ENCODE measurements at places on chromosomes 12 and 14.

DNA sequence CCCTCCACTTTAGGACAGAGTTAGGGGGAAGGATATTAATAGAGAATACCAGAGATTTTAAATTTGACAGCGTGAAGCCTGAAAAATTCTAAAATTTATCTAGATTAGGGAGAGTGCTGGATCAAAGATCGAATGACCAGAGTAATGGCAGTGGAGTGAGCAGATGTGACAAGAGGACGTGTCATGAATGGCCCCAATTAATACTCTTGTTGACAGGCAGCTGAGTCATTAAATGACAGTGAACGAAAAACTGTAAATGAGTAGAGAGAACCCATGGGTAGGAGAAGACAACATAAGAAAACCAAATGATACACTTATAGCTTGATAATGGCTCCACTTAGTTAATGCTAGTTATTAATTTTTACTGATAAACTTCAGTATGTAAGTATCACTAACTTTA, 73.9 kb upstream of the PLEKHA5 start:
- DNase-seq, result no peak

DNA sequence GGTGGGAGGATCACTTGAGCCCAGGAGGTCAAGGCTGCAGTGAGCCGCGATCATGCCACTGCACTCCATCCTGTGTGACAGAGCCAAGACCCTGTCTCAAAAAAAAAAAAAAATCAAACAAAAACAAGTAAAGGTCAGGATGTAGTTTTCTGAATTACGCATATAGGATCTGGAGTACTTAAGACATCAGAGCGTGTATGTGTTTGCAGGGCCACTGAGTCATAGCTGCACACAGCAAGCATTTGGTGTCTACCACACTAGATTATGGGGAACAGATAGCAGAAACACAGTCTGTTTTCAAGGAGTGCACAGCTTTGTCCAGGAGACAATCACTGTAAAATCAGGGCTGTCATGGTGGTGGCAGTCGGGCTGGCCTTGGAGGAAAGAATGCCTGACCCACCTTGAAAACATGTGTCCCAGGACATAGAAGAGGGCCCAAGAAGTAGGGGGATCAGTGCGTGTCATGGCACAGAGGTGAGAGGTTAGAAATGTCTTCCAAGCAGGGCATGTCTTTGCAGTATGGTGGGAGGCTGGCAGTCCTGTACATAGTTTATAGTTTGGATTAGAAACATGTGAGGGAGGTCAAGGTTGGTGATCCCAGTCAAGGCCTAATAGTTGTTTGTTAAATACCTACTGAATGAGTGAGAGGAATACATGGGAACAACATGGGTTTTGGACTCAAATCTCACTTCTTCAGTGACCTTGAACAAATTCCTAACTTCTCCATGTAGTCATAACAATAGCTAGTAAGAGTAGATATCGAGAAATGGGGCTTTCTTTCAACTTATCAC, 23.6 kb upstream of the C12orf71 start:
- DNase-seq, result no peak

DNA sequence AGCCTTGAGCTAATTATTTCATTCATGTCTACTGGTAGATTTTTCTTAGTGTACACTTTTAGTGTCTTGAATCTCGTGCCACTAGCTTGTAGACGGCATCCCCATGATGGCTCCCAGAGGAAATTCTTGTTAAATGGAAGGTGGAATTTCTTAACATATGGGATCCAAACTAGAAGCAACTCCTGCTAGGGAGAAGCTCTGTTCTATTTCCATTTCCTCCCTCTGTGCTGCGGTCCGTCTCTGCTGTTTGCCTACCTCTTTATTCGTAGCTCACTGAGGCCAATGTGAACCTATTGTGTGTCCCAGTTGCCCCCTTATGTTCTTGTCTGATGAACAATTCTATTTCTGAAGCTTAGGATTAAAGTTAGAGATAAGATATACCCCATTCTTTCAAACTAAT, 588 bp downstream of the PIK3C2G start:
- no peak for DNase-seq

DNA sequence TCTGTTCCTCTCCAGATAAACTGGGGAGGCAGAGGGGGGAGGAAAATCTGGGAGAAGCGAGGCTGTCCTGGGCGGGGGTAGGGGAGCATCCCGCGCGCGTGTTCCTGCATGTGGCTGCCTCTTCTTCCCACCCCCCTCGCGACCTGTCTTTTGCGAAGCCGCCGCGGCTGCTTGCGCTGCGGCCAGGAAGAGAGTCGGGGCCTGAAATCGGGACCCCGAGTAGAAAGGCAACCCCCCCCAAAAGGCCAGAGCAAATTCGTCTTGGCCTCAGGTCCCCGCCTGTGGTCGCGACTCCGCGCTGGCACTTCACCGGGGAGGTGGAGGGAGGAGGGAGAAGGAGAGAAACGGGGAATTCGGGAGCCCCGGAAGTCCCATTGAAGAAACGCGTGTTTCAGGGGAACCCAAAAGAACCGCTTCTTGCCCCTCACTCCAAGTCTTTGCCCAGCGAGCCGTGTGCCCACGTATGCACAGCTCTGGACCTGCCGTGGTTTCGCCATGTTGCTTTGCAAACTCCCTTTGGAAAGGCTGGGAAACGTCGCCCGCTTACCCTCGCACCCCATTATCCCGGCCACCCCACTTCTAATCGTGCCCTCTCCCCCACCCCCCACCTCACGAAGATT, 944 bp downstream of the CCND2 start:
- DNase-seq, result no peak

- DNase-seq, result no peak
Measured at GRCh38 chr12:43728698-43729097, 29.9 kb downstream of the PUS7L start.

DNA sequence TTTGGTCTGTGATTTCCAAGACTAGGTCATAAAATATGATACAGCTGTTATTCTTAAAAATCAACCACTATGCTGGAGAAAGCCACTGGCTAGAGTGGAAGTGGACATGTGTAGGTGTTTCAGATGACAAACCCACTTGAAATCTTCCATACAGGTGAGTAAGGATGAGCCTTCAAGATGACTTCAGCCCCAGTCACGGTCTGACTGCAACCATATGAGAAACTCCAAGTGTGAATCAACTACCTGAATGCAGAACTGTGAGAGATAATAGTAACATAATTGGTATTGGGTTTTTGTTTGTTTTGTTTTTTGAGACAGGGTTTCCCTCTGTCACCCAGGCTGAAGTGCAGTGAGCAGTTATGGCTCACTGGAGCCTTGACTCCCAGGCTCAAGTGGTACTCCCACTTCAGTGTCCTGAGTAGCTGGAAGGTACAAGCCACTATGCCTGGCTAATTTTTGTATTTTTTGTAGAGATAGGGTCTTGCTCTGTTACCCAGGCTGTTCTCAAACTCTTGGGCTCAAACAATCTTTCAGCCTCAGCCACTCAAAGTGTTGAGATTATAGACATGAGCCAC, 273.3 kb upstream of the LRIG3 start:
- no peak for DNase-seq

- peak; percentile 81 for DNase-seq
Measured at GRCh38 chr14:72503696-72504368, 390.1 kb downstream of the DPF3 start.

DNA sequence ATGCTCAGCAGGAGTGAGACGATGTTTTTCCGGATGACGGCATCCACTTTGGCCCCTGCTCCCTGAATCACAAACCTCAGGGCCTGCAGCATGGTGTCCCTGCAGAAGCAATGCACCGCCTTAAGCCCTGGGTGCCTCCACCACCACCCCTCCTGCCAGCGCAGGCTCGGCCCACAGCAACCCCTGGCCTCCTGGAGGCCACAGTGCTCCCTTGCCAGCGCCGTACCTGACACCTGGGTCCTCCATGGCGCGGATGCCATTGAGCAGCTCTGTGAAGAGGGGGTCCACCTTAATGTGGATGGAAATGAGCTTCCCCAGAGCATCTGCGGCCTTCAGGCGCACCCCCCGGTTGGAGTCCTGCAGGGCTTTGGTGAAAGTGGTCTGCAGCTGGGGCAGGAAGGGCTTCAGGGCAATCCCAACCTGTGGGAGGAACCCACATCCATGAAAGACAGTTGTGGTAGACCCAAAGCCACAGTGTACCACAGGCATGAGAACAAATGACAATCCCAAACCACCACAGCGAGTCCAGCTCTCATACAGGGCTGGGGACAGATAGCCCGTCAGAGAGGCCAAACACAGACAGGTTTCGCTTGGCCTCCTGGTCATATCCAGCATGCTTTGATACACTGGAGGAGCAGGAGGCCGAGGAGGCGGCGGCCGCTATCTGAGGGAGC, 17.9 kb upstream of the RAB35 start:
- no peak for DNase-seq

DNA sequence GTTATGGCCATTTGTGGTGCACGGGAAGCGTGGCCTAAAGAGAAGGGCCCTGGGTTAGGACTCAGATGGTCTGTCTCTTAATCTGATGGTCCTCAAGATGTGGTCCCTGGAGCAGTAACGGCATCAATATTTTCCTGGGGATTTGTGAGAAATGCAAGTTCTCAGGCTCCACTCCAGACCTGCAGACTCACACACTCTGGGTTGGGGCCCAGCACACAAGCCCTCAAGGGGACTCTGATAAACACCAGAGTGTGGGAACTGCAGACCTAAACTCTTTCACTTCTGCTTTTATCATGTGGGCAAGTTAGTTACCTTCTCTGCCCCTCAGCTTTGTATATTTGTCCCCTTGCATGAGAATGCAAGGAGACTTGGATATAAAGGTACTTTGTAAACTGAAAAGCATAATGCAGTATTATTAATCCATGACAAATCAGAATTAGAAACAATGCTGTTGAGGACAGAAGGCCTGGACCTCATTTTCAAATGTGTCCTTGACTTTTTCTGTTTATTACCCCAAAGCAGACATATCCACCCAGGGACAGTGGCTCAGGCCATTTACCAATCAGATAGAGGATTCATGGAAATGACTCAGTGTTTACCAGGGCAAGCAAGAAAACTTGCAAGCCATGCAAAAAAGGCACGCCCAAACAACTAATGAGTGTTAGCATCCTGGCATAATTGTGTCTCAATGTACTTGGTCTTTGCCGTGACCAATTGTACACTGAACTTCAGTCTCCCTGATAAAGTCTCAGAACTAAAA, 157.0 kb downstream of the ASCL1 start:
- DNase-seq, result no peak

GRCh38 chr12:60159761-60160160, 563.9 kb downstream of the SLC16A7 start:
- no peak for DNase-seq

GRCh38 chr12:473198-473597, 13.5 kb downstream of the B4GALNT3 start:
- DNase-seq, result no peak

GRCh38 chr12:93073324-93073723, 144.2 kb upstream of the EEA1 start:
- no peak for DNase-seq

DNA sequence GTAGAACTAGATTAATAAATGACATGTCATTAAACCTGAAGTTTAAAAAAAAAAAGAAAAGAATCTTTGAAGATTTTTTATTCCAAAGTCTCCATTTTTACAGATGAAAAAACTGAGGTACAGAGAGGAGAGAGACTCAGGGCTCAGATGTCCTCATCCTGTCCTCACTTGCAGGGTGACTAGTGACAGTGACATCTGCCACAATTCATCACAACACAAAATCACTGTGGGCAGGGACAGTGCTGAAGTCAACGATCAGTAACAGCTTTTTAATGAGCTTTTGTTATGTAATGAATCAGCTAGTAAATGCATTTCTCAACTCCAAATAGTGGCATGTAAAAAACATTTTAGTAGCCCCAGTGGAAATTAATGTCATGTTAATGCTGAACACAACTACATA, 138.5 kb downstream of the NTF3 start:
- no peak for DNase-seq

- DNase-seq, result peak; percentile 26
Measured at GRCh38 chr14:95876761-95877538, at the start of gene TUNAR. Gene TUNAR, plus strand, starts transcription at chr14:95876832.

DNA sequence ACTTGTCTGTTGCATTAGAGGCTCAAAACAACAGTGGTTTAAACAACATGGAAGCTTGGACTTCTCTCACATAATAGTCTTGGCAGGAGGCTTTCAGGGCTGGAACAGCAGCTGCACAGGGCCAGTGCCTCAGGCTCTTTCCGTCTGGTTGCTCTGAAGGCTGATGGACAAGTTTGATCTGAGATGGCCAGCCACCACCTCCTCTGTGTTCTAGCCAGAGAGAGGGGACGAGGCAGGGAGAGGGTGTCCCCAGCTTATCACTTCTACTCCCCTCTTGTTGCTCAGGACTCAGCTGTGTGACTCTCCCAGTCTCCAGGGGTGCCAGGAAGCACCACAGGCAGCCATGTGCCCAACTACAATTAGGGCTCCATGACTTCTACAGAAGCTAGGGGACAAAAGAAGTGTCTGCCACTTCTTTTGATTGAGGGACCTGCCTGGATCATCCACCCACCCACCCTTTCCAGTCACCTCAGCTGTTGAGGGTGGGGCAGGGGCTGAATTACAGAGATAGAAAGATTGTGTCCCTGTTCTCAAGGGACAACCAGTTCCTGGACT, 46.6 kb downstream of the SMIM41 start:
- DNase-seq, result no peak

GRCh38 chr12:102956738-102957327, 641 bp upstream of the ASCL1 start:
- no peak for DNase-seq

GRCh38 chr14:74739293-74740030, 23.7 kb upstream of the YLPM1 start:
- DNase-seq, result peak; percentile 64

All from ELR (cell line).